Activated CD4-positive, alpha-beta T cell treated with anti-CD3 and anti-CD28 coated beads for 36 hours (primary cell): ENCODE measurements at places on chromosomes 5 and 9.
A peak's percentile ranks its signal among the peaks of the same experiment; 100 is the strongest.

DNA sequence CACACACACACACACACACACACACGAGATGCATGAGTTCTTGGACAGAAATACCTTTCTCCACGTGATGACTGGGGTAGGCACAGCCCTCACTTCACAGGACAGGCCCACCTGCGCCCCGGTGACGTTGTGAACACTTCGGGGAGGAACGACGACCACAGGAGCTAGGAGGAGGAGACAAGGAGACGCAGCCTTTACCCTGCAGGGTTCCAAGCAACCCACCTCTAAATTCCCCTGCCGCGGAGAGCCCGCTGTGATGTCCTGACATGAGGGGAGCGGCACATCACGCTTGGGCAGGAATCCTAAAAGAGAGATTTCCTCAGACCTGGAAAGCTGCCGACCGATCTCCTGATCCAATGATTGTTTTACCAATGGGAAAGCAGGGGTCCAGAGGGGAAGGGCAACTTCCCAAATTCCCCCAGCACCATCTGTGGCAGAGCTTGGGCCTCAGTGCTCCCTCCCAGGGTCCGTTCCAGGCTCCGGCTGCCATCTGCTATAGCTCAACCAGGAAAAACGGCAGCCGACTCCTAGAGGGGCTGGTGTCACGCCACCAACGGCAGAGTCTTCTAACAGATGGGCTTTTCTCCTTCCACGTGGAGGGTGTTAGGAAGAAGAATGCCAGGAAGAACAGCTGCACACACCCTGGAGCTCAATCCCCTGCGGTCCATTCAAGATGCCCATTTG lies 10.1 kb downstream of the IGFBPL1 start:
- no peak overlapping the region for H3K4me3 ChIP-seq
- H3K27me3 ChIP-seq = no peaks in the 10 kb centered on the region
- no peak for DNase-seq
- no peaks in the 10 kb centered on the region for H3K36me3 ChIP-seq
- H3K4me1 ChIP-seq = no peaks in the 10 kb centered on the region
- H3K27ac ChIP-seq = no peak overlapping the region

DNA sequence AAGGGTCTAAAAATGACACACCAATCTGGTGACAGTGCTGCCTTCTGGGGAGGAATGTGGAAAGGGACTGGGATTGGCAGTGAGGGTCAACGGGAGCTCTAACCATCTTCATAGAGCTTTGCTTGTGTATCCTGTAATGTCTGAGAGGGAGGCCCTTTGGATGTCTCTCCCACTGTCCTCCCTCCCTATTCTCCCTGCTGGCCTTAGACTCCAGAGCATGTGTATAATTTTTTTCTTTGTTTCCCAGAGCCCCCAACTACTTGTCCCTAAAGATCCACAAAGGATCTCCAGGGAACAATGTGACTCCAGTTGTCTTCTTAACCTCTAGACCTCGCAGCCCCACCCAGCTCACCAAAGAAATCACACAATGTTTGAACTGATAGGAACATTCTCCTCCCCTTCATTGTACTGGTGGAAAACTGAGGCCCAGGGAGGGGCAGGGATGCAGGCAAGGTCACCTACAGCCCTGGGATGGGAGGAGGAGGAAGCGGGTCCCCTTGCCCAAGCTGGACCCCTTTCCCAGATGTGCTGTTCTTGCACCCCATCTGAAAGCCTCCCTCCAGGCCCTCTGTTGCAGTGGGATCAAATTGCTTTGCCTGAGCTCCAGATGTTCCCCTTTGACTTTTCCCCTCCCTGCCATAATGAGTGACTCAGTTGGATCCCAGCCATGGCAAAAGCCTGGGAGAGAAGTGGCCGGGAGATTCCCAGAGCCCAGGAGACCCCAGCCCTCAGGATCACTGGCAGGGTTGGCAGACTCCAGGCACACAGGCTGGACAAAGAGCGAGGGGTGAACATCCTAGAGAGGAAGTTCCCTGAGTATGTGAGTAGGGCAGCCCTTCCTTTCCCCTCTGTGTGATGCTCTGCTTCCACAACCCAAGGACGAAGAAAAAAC lies 21.8 kb downstream of the SPARC start:
- no peak overlapping the region for H3K4me3 ChIP-seq
- H3K27ac ChIP-seq = no peak overlapping the region
- H3K36me3 ChIP-seq = no peaks in the 10 kb centered on the region
- H3K4me1 ChIP-seq = peaks cover 14% of the 10 kb centered on the region
- DNase-seq = no peak

GRCh38 chr5:175862131-175863012 lies 9.0 kb upstream of the CPLX2 start:
- H3K27ac ChIP-seq = no peak overlapping the region
- H3K4me3 ChIP-seq = no peak overlapping the region
- no peaks in the 10 kb centered on the region for H3K36me3 ChIP-seq

GRCh38 chr5:172313915-172314314 lies 30.4 kb upstream of the UBTD2 start:
- no peak for DNase-seq
- H3K36me3 ChIP-seq = no peaks in the 10 kb centered on the region
- H3K4me3 ChIP-seq = no peak overlapping the region
- no peaks in the 10 kb centered on the region for H3K27me3 ChIP-seq

- no peaks in the 10 kb centered on the region for H3K4me1 ChIP-seq
- H3K4me3 ChIP-seq = no peak overlapping the region
- no peaks in the 10 kb centered on the region for H3K36me3 ChIP-seq
- DNase-seq = no peak
- no peak overlapping the region for H3K27ac ChIP-seq
Observed at GRCh38 chr5:89866410-89866809, 543.1 kb downstream of the CETN3 start.

DNA sequence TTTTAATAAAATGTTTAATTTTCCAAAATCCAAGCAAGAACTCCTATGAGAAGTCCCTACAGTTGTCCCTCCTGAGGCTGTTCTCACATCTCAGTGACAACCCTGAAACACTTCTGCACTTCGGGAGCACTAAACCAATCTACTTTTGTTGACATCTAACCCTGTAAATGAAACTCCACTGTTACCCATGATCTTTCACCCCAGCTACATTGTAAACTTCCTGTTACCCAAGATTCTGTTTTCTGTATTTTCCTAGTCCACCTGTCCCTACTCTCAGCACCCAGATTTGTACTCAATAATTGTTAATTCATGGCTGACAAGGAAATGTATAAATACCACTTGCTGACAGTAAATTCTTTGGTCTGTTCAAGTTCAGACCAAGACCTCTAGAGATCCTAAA lies 153.7 kb downstream of the NR2F1-AS1 start:
- H3K27ac ChIP-seq = no peak overlapping the region
- no peaks in the 10 kb centered on the region for H3K4me1 ChIP-seq
- H3K27me3 ChIP-seq = peaks cover 6% of the 10 kb centered on the region
- no peak for DNase-seq

DNA sequence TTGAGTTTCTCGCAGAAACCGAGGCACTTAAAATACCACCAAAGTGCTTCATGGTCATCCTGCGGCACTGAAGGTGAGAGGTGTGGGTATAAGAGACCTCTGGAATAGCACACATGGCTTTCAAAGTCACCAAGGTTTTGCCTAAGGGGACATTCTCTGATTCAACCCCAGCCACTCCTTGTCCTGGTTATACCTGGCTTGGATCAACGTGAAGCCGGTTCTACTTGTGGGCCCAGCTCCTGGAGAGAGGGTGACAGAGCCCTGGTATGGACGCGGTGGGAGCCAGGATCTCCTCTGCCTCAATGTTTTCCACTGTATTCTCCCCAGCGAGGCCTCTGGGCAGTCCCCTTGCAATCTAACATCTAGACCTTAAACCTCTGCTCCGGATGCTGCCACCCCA lies 132.0 kb downstream of the FSTL4 start:
- H3K4me1 ChIP-seq = no peaks in the 10 kb centered on the region
- H3K36me3 ChIP-seq = no peaks in the 10 kb centered on the region
- peaks cover 7% of the 10 kb centered on the region for H3K27me3 ChIP-seq
- DNase-seq = no peak
- H3K4me3 ChIP-seq = no peak overlapping the region

GRCh38 chr5:157555037-157555640 lies 20.4 kb downstream of the ADAM19 start:
- no peak for DNase-seq
- H3K4me1 ChIP-seq = peaks cover 55% of the 10 kb centered on the region
- no peak overlapping the region for H3K4me3 ChIP-seq
- H3K27me3 ChIP-seq = no peaks in the 10 kb centered on the region
- peaks cover 32% of the 10 kb centered on the region for H3K36me3 ChIP-seq

GRCh38 chr9:114899461-114899860 lies 30.9 kb downstream of the TNFSF8 start:
- no peak overlapping the region for H3K4me3 ChIP-seq
- no peaks in the 10 kb centered on the region for H3K27me3 ChIP-seq
- DNase-seq = no peak
- peaks cover 45% of the 10 kb centered on the region for H3K36me3 ChIP-seq

GRCh38 chr9:926976-927375 lies 49.5 kb upstream of the DMRT3 start:
- no peaks in the 10 kb centered on the region for H3K36me3 ChIP-seq
- no peak overlapping the region for H3K27ac ChIP-seq
- H3K27me3 ChIP-seq = peaks cover 21% of the 10 kb centered on the region
- no peak overlapping the region for H3K4me3 ChIP-seq
- no peak for DNase-seq

- H3K27me3 ChIP-seq = no peaks in the 10 kb centered on the region
- H3K36me3 ChIP-seq = no peaks in the 10 kb centered on the region
- peaks cover 5% of the 10 kb centered on the region for H3K4me1 ChIP-seq
- no peak overlapping the region for H3K4me3 ChIP-seq
Observed at GRCh38 chr5:54619731-54620130, 102.2 kb downstream of the SNX18 start.

DNA sequence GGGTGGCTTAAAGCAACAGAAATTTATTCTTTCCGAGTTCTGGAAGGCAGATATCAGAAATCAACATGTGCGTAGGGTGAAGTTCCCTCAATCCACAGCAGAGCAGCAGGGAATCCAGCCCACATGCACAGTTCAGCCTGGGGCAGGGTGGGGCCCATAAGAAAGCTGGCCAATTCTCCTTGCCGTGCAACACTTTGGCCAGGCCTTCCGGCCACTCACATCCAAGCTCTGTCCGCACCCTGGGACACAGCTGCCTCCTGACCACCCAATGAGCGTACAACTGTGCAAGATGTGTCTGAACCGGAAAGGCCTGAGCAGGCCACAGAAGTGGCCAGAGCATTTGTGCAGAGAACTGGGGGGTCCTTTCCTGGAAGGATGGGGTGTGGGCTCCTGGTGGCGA lies 274.9 kb downstream of the GADD45G start:
- H3K27me3 ChIP-seq = no peaks in the 10 kb centered on the region
- no peaks in the 10 kb centered on the region for H3K36me3 ChIP-seq
- no peaks in the 10 kb centered on the region for H3K4me1 ChIP-seq
- no peak overlapping the region for H3K27ac ChIP-seq

- DNase-seq = peak; percentile 44
- peaks cover 11% of the 10 kb centered on the region for H3K27me3 ChIP-seq
- H3K4me3 ChIP-seq = no peak overlapping the region
- no peak overlapping the region for H3K27ac ChIP-seq
Observed at GRCh38 chr5:1409381-1410110, 35.7 kb downstream of the SLC6A3 start.

DNA sequence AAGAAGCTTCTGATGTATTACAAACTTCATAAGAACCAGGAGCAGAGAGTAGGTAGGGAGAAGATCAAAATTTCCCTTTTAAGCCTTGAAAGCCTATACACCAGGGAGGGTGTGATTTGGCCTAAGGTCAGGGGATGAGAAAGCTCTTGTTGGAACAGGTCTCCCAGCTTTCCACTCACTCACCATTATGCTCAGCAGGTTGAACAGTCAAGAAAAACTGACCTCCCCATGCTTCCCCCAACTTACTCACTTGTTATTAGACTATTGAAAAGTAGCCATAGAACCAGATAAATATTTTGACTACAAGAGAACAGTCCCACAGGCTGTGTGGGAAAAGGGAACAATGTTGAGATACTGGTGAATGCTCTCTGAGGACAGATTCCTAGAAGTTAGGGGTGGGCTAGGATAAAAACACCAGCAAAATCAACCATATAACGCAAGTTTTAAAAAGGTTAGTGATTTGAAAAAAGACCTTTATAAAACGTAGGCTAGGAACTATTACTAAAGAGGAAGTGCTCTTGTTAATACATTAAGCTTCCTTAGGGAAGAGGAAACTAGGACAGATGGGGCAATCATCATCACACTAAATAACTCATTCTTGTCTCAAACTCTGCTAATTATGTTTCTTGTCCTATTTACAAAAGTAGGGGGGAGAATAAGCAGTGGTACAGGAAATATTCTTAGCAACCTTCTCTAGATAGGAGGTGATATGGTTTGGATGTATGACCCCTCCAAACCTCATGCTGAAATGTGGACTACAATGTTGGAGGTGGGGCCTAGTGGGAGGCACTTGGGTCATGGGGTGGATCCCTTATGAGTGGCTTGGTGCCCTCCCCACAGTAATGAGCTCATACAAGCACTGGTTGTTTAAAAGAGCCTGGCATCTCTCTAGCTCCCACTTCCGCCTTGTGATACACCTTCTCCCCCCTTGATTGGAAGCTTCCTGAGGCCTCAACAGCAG lies 31.0 kb downstream of the PCDHGC5 start:
- no peak overlapping the region for H3K4me3 ChIP-seq
- H3K36me3 ChIP-seq = peaks cover 70% of the 10 kb centered on the region
- DNase-seq = no peak
- no peaks in the 10 kb centered on the region for H3K27me3 ChIP-seq

DNA sequence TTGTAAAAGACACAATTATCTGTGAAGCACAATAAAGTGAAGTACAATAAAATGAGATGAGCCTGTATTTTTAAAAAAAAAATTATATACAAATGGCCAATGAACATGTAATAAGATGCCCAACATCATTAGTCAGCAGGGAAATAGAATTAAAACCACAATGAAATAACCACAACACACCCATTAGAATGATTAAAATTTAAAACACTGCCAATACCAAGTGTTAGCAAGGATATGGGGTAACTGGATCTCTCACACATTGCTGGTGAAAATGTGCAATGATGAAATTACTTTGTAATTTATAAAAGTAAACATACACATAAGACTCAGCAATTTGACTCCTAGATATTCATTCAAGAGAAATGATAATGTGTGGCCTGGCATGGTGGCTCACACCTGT lies 62.8 kb downstream of the SHOC1 start:
- H3K4me3 ChIP-seq = no peak overlapping the region
- H3K27me3 ChIP-seq = no peaks in the 10 kb centered on the region
- DNase-seq = no peak
- peaks cover 20% of the 10 kb centered on the region for H3K36me3 ChIP-seq
- H3K27ac ChIP-seq = no peak overlapping the region
- H3K4me1 ChIP-seq = peaks cover 10% of the 10 kb centered on the region

- no peaks in the 10 kb centered on the region for H3K36me3 ChIP-seq
- H3K27ac ChIP-seq = no peak overlapping the region
- no peak for DNase-seq
- H3K27me3 ChIP-seq = peaks cover 4% of the 10 kb centered on the region
- H3K4me1 ChIP-seq = no peaks in the 10 kb centered on the region
Observed at GRCh38 chr5:68011801-68012200, 203.8 kb upstream of the PIK3R1 start.
